Stimulated activated CD8-positive, alpha-beta memory T cell treated with anti-CD3 and anti-CD28 coated beads, Interleukin-12 subunit alpha, Interleukin-12 subunit beta, amount 100 ng/mL, for 4 hours (primary cell): ENCODE measurements at places on chromosomes 5 and 9.

- no peak for DNase-seq
Measured at GRCh38 chr9:133402689-133403088, 15.1 kb downstream of the REXO4 start.

- no peak for DNase-seq
Measured at GRCh38 chr5:159936686-159937329, 20.5 kb downstream of the ADRA1B start.

DNA sequence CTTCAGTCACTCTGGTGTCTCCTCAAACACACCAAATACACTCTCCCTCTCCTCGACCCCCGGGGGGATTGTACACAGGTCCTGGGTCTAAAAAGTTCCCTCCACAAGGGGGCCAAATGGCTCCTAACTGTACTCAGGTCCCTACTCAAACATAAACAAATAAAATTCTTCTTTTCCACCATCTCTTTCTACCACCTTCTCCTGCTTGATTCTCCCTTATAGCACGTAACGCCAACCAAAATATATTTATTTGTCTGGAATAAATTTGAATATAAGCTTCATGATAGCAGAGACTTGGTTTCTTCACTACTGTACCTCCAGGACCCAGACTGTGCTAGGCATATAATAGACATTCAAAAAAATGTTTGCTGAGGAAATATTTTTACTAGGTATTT lies 21.4 kb downstream of the ZNF608 start:
- no peak for DNase-seq

DNA sequence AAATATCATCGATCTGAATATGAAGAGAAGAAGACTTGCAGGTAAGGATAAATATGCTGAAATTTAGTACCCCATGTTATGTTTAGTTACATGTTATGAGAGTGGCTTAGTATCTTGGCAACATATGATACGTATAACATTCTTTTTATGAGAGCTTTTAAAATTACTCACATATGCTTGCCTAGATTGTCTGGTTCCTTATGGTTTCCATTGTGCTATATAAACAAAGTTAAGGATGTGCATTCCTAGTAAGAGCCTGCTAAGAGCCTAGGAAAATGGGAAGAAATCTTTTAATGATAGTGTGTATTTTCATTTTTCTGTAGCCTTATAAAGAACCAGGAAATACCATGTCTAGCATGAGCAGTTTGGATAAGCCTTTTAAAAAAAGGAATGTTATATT lies 112.0 kb upstream of the KCNN2 start:
- no peak for DNase-seq

DNA sequence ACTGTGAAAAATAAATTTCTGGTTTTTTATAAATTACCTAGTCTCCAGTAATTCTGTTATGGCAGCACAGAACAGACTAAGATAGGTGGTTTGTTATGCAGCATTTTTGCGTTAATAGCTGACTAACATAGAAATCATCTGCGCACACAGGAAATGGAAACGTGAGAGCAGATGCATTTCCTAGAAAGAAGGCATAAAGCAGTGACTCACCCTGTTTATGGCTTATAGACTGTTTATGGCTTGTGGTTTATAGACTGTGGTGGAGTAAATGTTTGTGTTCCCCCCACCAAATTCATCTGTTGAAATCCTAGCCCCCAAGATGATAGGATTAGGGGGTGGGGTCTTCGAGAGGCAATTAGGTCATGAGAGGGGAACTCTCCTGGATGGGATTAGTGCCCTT lies 18.3 kb upstream of the OSMR start:
- DNase-seq: no peak

- DNase-seq: no peak
Measured at GRCh38 chr9:129412814-129413536, 207.9 kb downstream of the C9orf50 start.

- DNase-seq: no peak
Measured at GRCh38 chr9:135524130-135524861, 3.1 kb downstream of the LCN1 start.

DNA sequence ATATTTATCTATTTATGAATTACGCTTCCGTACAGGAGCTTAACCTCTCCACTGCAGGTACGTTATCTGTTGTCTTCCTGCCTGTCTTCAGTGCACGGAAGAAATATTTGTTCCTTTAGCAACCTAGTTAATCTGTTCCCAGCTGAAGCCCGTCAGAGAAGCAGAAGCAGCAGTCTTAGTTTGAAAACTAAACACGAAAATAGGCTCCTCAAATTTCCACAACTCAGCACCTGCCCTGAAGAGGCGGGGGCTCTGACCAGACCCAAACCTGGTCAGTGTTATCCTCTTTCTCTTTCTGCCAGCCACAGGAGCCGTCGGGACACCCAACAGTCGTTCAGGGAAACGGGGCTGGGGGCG lies 462 bp downstream of the NUDCD2 start:
- no peak for DNase-seq

DNA sequence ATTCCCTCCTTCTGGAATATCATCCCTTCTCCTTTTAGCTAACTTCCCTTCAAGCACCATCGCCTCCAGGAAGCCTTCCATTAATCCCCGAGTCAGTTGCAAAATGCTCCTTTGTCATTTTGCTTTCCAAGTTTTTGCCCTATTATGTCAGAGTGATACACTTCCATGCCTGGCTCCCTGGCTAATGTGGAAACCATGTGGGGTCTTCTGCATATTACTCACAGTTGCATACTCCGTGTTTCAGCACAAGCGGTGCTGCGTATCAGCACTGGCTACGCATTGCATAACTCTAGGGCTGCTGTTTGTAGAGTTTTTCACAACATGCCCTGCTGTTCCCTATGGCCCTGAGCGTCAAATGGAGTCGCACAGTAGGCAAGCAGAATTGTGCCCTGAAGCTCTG lies 1.9 kb downstream of the TEX53 start:
- DNase-seq: no peak

GRCh38 chr9:99057665-99058625 lies 47.0 kb upstream of the TGFBR1 start:
- peak; percentile 49 for DNase-seq

DNA sequence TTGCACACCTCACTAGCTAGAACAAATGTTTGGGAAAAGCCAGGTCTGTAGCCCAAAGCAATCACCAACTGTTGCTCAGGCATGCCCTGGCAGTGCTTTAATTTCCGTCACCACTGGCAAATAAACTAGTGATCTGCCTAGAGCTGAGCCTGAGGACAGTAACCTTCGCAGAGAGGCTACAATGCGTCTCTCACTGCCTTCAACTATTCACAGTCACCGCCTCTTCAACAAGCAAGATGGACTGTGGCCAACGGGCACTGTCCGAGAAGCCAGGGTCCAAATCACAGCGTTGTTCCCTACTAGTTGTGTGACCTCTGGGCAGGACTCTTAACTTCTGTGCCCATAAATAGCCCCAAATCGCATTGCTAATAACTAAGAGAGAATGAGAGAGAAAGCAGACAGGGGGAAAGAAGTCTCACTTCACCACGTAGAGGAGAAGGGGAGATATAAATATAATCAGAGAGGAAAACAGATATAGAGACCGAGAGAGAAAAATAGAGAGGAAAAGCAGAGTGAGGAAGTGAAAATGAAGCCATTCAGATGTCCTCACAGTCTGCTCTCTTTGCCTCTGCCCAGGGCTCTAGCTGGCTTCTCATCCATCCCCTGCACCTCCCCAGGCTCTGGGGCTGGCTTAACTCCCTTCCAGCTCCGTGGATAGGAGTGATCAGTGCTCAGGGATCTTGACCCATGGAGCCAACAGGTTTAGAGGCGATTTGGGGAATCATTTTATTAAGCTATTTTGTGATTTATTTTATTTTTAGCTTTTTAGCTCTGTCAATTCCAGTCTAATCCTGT lies 157.9 kb downstream of the ZDHHC21 start:
- DNase-seq: no peak

DNA sequence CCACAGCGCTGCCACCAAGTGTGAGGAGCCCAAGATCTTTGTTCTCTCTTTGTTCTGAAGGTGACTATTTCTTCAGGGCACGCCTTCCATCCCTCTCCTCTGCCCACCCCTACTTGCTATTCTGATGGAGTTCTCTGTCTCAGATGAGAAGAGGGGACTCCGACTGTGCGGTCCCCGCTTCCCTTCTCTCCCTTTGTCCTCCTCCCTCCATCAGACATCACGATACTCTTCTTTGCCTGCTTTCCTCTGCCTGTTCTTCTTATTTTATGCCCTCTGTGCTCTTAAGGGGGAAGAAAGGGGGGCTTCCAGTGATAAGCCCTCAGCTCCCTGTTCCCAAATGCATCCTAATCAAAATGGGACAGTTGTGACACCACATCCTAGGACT lies 307.8 kb downstream of the RAB3C start:
- DNase-seq: no peak

- DNase-seq: no peak
Measured at GRCh38 chr9:18610956-18611355, 137.0 kb downstream of the ADAMTSL1 start.

DNA sequence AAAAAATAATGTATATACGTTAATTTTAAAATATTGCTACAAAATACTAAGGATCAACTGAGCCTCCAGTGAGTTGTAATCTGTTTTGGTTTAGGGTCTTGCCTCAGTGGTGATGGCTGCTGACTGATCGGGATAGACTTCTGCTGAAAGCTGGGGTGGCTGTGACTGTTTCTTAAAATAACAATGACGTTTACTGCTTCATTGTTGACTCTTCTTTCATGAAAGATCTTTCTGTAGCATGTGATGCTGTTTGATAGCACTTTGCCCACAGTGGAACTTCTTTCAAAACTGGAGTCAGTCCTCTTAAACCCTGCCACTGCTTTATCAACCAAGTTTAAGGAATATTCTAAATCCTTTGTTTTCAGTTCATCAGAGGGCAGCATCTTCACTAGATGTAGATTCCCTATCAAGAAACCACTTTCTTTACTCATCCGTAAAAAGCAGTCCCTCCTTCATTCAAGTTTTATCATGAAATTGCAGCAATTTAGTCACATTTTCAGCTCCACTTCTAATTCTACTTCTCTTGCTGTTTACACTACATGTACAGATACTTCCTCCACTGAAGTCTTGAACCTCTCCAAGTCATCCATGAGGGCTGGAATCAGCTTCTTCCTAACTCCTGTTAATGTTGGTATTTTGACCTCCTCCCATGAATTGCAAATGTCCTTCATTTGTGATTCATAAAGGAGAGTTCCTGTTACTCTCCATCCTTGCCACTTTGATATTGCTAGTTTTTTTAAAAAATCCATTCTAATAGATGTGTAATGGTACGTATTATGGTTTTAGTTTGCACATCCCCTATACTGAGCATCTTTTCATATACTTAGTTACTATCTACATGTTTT lies 41.5 kb upstream of the PTPDC1 start:
- no peak for DNase-seq
